SK-MEL-5 (cell line): ENCODE measurements at places on chromosomes 7 and 10. TPM values are rescaled to one million over a fixed set of nuclear protein-coding genes. Genes with fewer than 3 reads are reported as not detected.
A peak's percentile ranks its signal among the peaks of the same experiment; 100 is the strongest.

DNA sequence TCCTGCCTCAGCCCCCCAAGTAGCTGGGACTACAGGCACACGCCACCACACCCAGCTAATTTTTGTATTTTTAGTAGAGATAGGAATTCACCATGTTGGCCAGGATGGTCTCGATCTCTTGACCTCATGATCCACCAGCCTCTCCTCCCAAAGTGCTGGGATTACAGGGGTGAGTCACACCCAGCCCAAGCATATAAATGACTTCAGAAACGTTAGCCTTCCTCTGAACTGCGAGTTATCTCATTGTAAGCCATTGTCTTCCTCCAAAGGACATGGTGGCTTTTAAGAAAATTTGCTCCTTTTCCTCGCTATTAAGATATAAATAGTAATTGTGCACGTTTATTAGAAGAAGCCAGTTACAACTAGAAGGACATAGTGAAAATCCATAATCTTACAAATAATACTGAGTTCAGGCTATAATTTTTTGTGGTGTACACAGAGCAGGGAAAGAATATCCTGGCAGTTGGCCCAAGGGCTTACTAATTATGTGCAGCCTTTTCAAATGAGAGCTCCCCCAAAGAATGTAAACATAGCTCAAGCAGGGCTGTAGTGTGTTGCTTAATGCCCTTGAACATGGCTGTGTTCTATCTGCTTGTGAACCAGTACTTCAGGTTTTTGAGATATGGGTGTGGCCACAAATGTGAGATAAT lies 495.8 kb downstream of the PARD3 start:
- no peak for DNase-seq

Gene SCD
- total RNA-seq, result 867 and 870 TPM in 2 replicates

DNA sequence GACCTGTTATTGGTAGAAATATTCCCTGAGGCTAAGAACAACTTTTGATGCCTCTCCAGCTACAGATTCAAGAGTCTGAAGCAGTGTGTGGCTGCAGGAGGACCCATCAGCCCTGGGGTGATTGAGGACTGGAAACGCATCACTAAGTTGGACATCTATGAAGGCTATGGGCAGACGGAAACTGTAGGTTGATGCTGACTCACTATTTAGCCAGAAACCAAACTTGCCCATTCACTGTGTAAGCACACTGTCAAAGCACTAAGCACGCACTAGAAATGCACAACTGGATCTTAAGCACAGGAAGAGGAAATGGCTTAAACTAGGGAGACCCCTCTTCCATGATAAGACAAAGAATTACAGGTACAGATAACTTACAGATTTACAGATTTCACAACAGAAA lies 20.8 kb downstream of the ACSM6 start:
- no peak for DNase-seq

DNA sequence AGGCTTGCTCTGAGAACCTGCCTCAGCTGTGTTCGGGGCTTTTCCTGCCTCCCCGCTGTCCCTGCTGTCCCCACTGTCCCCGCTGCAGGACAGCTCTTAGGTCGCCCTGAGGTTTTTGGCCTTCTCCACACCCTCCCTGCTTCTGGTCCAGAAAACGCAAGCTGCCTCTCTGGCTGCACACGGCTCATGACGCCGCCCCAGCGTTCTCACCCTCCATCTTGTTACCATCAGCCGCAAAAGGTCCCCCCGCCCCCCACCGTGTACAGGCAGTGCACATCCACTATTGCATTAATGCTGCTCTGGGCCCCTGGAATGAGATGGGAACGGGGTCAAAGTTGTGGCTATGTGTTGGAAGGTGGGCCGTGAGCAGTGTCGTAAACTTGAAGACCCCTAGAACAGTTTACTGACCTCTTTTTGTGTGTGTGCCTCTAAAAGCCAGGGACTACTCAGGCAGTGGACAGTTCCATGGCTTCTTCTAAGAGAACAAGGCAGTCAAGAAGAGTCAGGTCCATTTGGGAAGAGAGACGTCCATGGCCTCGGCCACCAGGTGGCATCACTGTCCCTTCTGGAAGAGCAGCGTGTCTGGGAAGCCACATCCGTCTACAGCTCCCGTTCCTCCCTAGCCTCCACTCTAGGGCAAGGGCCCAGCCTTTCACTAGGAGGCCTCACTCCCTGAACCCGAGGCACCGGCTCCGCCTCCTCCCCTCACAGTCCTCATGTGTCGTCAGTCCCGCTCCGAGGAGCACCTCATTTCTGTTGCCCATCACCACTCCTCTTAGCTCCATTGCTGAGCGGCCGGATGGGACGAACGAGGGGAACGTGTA lies 38.5 kb upstream of the MKRN1 start:
- peak; percentile 97 for DNase-seq

DNA sequence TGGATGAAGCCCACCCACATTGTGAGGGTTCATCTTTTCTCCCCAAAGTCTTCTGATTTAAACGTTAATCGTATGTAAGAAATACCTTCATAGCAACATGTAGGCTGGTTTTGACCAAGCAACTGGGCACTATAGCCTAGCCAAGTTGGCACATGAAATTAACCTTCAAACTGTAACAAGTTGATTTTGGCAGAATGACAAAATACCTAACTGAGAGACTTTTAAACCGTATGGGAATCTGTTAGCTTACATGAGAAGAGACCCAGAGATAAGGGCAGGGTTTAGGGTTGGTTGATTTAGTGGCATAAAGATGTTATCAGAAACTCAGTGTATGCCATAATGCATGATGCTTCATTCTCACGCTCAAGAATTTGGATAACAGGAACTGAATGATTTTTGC lies 69.5 kb downstream of the CDK13 start:
- no peak for DNase-seq

DNA sequence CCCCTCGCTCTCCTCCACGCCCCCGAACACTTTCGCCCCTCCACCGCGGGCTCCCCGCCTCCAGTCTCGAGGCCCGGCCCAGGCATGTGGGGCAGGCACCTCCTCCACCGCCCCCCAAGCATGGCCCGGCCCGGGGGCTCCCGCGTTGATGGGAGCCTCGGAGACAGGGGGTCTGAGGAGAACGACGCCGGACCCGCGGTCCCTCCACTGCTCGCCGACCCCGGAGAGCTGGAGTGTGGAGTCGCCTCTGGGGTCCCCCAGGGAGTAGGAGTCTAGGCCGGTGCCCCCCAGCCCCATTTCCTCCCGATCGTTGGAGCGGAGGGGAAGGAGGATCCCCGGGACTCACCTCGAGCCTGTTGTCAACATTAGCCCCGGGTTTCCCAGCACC lies 206 bp downstream of the UPF2 start:
- DNase-seq, result peak; percentile 5

Gene PTPRN2
- total RNA-seq, result 0.16 TPM in 1 of 2 replicates, not detected in the other

- DNase-seq, result no peak
These were observed 39.3 kb upstream of the HMX3 start for GRCh38 chr10:123096452-123096851.

DNA sequence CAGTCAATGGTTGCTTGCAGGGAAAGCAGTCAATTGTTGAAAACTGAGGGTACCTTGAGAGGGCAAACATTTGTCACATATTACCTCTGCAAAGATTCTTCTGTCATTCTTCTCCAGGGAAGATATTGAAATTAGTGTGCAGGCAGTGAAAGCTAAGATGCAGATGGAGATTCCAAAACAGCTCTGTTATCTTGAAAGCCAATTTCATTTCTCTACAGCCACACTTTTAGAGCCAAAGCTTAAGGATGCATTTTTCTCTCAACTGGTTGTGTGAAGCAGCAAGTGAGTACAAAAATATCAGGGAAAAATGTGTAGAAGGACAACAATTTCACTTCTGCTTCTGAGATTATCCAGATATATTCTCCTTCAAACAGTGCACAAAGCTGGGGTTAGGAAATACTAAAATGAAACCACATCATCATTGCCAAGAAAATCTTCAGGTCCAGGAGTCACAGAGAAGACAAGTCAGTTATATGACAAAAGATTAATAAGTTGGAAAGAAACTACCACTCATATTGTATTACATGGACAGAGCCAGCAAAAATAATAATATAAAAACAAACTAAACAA lies 16.3 kb downstream of the SGMS1 start:
- DNase-seq, result no peak

Gene CRHR2
- not detected in 2 replicates for total RNA-seq

DNA sequence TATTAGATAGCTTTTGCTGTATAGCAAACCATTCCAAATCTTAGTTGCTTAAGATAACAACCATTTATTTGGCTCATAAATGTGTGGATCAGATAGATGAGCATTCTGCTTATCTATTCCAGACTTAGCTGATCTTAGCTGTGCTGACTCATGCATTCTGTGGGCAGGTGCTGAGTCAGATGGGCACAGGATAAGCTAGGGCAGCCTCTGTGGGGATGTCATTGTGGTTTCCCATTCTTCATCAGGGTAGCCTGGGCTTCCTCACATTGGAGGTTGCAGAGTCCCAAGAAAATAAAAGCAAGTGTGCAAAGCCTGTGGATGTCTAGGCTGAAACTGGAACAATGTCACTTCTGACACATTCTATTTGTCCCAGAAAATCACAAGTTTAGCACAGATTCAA lies 917.0 kb downstream of the TYW1 start:
- no peak for DNase-seq

- no peak for DNase-seq
These were observed 25.1 kb downstream of the PUS7 start for GRCh38 chr7:105497016-105497415.

Gene PSD
- 0.40 and 0.61 TPM in 2 replicates for total RNA-seq

DNA sequence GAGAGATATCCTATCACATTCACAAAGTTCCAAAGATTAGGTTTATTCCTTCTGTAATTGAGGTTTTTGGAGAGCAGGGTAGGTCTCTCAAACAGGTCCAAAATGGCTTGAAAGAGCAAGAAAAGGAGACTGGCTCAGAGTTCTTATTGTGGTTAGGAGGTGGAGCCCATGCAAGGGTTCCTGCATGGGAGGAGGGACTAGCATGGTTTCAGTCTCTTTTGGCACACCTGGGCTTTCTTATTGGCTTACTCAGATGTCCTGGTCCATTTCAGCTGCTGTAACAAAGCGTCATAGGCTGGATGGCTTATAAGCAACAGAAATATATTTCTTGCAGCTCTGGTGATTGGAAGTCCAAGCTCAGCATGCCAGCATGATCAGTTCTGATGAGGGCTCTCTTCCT lies 493.1 kb downstream of the REEP3 start:
- DNase-seq, result no peak

DNA sequence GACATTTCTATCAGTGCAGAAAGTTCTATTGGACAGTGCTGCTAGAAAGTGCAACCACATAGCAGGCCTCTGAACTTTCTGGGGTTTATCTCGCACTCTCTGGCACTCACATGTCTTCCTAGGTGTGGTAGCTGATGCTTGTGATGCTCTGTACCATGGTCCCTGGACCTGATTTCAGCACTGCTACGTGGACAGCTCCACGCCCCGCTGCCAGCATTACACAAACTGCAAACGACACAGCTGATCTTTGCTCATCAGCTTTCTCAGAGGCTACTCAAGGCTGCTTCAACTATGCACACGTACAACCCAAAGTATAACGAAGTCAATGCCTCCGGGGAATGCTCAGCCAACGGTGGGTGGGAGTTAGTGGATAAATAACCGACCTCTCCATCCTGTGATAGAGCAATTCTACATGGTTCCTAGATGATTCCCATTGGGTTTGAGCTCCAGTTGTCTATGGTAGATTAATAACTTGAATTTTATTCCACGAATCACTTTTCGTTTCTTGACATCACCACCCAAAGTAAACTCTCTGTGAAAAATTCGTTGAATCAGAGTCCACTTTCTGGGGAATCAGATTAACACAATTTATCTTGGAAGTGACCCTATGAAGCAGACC lies 302.5 kb downstream of the ACTR3B start:
- no peak for DNase-seq

GRCh38 chr10:80407812-80408241 lies 524 bp upstream of the PRXL2A start:
- DNase-seq, result no peak

Gene LRRC61
- total RNA-seq, result not detected in 2 replicates
